ENCODE measurements at places on chromosomes 6 and 20.

DNA sequence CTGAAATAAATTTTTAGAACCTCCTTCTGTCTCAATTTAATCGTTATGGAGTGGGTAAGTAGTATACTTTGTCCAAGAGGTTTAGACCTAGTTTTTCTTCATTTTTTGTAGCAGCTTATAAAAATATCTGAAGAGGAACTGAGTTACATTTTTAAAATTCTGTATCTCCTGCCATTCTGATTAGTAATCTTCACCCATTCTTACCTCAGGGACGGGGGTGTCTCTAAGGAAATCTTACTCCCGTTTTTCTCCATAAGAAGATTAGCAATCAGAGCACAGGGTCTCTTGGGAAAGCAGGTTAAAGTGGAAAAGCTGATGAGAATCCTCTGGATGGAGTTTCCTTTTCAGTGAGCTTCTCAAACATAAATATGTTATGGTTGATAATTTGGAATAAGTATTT, 259.3 kb upstream of the FAM83B start:
- DNase-seq = no peak

DNA sequence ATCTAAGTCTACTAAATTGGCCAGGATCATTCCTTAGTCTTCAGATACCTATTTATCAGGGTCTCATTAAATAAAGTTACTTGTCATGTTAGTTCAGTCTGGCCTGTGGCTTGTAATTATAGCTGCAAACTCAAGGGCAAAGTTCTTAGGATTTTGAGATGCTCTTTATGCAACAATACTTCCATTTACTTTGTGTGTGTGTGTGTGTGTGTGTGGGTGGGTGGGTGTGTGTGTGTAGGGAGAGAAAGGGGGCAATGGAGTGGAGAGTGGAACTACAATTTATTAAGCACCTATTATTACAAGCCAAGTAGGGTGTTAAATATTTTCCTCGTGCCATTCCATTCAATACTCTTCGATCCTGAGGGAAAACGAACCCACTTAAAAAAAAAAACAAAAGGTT, 17.7 kb upstream of the TBC1D20 start:
- no peak for DNase-seq

DNA sequence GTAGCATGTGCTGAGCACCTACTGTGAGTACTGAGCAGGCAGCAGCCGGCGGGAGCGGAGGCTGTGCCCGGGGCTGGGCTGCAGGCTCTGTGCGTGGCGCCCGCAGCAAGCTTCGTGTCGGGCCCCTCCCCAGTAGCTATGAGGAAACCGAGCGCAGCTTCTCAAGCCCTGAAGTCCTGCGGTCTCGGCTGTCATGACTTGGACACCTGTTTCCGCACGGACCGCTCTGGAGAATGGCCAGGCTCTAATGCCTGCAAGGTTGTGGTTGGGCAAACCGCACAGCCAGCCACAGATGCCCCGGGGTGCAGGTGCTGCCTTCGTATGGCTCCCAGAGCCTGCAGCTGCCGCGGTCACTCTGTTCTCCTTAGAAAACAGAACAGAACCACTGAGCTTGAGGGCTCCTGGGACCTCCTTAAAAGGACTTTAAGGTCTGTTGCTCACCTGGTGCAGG, 33.7 kb downstream of the PYGB start:
- no peak for DNase-seq

DNA sequence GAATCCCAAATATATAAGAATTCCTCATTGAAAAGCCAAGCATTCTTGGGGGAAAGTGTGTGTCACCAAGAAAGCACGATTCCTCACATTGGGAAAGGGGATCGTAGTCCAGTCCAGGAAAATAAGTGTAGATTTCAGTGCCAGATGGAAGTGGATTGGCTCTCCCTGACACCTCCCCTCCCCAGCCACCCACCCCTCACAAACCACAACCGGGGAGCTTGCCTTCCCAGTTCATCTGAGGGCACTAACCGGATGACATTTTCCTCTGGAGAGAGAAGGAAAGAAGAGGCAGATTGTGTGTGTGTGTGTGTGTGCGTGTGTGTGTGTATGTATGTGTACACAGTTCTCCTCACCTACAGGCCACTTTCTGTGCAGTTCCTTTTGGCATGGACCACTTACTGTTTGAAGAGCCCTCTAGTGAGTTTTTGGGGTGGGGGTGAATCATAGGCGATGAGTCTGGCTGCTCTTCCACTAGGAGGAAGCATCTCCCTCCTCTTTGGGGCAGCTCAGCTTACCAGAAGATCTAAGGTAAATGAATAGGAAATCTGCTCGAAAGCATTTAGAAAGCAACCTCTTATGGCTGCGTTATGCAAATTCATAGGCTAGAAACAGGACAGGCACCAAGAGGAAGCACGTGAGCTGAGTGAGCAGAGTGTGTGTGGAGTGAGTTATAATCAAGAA, 20.8 kb downstream of the DAAM2 start:
- DNase-seq = no peak

GRCh38 chr20:24164360-24164759, 175.8 kb upstream of the GGTLC1 start:
- no peak for DNase-seq

DNA sequence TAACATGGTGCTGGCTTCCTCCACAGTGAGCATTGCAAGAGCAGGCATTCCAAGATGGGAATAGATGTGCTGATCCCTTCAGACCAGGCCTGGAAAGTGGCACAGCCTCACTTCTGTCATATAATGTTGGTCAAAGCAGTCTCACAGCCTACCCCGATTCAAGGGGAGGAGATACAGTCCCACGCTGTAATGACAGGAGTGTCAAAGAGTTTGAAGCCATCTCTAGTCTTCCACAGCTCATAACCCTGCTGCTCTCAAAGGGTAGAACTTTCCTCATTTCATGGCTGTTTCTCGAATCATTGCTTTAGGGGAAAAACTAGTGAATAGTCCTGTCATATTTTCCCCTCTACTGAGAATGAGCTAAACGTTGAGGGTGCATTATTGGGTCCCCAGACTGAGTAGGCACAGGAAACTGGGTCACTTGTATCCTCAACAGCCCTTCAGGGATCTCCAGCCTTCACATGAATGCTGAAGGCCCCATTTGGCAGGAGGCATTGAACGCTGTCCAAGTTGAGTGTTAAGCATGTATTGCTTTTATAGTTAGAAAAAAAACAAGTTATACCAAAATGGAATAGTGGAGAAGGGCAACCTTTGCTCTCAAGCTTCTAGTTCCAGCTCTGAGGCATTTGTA, 27.3 kb downstream of the DTD1 start:
- DNase-seq = no peak

- DNase-seq = no peak
Measured at GRCh38 chr6:16493112-16493511, 254.7 kb downstream of the GMPR start.

- no peak for DNase-seq
Measured at GRCh38 chr6:81979329-81979728, 226.8 kb upstream of the TENT5A start.
